ENCODE measurements at places on chromosomes 16 and 17.

DNA sequence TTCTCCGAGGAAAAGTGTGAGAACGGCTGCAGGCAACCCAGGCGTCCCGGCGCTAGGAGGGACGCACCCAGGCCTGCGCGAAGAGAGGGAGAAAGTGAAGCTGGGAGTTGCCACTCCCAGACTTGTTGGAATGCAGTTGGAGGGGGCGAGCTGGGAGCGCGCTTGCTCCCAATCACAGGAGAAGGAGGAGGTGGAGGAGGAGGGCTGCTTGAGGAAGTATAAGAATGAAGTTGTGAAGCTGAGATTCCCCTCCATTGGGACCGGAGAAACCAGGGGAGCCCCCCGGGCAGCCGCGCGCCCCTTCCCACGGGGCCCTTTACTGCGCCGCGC lies at the start of gene ERBB2:
TSS of gene ERBB2 (plus strand) at position 247 of the 330 bp plus-strand sequence. CDS start 175 bp downstream, outside the sequence.
- DNase-seq = no peak

DNA sequence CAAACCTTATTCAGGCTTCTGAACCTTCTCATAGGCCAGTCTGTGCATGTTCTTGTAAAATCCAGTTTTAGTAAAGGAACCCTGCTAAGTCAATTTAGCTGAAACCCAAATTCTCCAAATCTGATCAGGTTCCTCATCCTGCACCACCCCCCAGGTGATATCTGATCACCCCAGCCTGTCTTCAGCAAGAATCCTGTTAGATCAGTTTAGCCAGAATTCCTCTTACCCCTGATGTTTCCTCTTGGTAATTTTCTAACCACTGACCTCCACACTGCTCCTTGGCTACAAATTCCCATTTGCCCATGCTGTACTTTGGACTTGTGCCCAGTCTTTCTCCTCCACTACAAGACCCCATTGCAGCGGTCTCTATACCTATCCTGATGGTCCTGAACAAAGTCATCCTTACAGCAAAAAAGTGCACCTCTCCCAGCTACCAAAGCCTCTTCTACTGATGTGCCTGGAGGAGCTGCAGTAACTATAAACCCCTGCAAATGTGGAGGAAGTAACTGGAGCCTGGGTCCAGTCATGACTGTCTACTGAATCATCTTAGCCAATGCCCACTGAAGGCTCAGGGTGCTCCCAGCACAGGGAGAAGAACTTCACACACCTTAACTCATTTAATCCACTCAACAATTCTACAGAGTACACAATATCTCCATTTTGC lies 23.8 kb downstream of the TEX14 start:
- no peak for DNase-seq

- no peak for DNase-seq
Observed at GRCh38 chr17:48484256-48484655, 46.6 kb downstream of the HOXB1 start.

DNA sequence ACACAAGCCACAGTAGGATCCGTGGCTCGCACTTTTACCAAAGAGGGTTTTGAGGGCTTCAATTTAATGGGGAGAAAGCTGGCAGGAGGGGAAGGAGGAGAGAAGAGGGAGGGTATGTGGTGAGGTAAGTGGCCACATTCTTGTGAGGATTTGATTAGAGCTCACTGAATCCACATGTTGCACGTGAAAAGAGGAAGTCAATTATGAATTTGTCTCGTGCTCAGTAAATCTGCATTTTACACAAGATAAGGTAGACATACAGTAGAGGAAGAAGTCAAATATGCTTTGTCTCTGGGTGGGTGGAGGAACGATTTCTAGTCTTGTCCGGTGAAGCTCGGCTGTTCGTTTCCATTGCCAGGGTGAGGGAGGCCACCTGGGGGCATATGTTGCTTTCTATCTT lies 862 bp downstream of the ZNF232 start:
- no peak for DNase-seq

- DNase-seq = no peak
Observed at GRCh38 chr17:68034452-68034776, 1.1 kb upstream of the KPNA2 start.

DNA sequence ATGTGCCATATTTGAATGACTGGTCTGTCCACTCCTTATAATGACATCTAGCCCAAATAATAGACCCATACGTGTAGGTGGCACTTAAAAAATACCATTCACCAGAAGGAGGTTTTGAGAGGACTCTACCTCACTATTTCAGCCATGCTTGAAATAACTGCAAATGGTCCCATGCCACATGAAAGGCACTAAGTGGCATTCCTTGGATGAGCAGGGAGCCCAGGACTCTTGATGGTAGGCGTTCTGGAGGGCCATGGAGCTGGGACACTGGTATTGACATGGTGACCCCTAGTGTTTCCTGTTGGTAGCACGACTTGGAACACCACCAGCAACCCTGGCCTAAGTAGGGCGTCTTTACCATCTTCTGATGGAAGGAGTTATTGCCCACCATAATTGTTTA lies 148.7 kb upstream of the ZFHX3 start:
- DNase-seq = peak; percentile 30

GRCh38 chr17:65523411-65523810 lies 38.0 kb downstream of the AXIN2 start:
- no peak for DNase-seq
